ENCODE measurements at places on chromosomes 6 and 20.

- no peak for DNase-seq
Measured at GRCh38 chr6:169168706-169169105, 84.9 kb downstream of the THBS2 start.

GRCh38 chr20:10419550-10420133, 14.4 kb downstream of the MKKS start:
- no peak for DNase-seq

DNA sequence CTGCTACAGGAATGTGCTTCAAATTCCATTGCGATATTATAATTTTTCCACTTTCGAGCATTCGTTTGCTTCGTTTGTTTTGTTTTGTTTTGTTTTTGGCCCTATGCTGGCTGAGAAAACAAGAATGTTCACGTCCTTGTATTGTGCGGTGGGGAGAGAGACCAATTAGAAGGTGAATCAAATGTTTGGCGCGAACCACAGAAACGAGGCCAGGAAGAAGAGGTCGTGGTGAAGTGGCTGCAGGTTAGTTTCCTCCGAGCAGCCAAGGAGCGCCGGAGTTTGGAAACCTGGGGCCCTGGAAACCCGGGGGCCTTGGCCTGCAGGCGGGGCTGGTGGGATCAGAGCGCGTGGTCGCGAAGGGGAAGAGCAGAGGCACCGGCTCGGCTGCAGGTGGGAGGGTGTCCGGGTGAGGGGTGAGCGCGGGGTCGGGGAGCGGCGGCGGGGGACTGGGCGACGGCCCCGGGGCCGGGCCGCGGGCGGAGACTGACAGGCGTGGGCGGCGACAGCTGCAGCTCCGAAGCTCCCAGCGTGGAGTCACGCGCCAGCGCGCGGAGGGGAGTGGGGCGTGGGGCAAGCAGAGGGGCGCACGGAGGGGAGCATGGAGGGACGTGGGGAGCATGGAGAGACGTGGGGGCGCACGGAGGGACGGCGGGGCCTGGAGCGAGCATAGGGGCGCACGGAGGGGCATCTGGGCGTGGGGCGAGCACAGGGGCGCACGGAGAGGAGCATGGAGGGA, 141.5 kb upstream of the PDE10A start:
- no peak for DNase-seq

- DNase-seq = no peak
Measured at GRCh38 chr6:39266375-39266774, 37.1 kb upstream of the KCNK5 start.

DNA sequence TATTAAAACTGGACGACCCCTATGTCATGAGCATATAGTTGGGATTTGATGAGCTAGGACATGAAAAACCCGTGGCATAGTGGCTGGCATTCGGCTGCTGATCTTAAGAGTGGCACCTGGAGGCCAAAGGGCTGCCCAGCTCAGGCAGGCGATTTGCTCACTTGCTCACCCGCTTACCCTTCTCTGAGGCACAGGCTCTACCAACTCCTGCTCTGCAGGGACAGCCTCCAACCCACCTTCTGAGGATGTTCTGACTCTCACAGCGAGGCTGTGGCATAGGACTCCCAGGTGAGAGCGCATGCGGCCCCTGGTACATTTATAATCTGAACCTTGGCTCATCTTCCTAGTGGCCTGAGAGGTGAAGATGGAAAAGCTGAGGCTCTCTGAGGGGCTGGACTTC, 995 bp downstream of the RSPO4 start:
- no peak for DNase-seq

Data from adipocyte (in vitro differentiated cells).